Pons (tissue), 1 donor: ENCODE measurements at places on chromosomes 16 and 17.

DNA sequence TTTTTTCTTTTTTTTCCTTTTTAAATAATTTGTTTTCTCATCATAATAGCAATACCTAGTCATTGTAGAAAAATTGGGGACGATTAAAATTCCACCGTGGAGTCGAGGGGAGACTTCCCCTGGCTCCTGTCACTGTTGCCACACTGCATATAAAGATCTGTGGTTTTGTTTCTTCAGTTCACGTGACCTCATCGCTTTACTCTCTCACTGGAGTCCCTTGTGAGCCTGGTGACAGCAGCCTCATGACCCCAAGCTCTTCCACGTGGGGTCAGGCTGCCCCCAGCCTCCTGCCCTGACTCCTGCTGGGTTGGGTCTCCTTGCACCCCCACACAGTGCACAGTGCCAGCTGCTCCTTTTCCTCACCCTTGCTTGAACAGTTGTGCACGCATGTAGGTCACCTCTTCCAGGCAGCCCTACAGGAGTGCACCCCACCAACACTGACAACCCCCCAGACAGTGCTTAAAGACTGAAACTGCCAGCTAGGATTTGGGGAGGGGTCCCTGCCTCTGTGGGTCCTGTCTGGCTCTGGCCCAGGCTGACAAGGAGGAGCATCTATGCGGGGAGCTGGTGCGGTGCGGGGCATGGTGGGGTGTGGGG is 7.3 kb upstream of the METRNL start:
- DNase-seq, result no peak

GRCh38 chr17:14923981-14924380 is 341.1 kb downstream of the PMP22 start:
- DNase-seq, result no peak

GRCh38 chr17:8173056-8173870 is 2.9 kb downstream of the TMEM107 start:
- DNase-seq, result peak; percentile 97

DNA sequence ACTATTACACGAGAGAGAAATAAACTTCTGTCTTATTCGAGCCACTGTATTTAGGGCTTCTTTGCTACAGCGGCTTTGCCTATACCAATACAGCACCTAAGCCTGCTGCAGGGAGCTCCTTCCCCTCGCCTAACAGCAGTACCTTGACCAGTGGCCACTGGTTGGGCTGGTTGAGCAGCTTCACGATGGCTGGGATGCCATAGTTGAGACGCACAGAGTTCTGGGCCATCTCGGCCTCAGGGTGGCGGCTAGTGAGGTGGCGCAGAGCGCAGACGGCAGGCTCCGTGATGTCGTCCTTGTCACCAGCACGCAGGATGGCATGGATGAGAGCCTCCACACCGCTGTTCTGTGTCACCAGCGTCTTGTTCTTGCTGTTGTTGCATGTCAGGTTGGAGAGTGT is 23.7 kb downstream of the JUP start:
- DNase-seq, result no peak

GRCh38 chr16:53482123-53482522 is 20.9 kb downstream of the AKTIP start:
- no peak for DNase-seq

DNA sequence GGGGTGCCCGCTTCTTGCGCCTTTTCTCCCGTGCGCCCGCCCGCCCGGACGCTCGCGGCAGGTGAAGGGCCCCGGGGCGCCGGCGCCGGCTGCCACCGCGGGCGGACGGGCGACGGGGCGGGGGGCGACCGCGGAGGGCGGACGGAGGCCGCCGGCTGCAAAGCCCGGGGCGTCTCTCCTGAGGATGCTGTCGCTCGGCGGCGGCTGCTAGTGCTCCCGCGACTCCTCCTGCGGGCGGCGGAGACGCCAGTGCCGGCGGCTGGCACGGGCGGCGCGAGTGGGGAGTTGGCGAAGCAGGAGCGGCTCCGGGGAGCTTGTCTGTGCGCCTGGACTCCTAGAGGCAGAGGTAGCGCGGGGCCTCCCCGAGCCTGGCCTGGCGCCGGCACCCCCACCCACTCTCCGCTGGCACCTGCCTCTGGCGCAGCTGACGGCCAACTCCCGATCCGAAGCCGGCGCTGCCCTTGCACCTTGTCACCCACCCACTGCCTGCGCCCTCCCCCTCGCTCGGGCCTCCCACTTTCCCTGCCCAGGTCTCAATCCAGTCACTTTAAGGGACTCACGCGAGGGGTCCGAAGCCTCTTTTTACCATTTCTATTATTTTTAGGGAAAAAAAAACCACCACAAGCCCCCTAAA is at the start of gene FAM20A:
Gene FAM20A, minus strand, starts transcription at position 437 of the 634 bp plus-strand sequence. CDS start 701 bp downstream, outside the sequence.
- DNase-seq, result no peak

DNA sequence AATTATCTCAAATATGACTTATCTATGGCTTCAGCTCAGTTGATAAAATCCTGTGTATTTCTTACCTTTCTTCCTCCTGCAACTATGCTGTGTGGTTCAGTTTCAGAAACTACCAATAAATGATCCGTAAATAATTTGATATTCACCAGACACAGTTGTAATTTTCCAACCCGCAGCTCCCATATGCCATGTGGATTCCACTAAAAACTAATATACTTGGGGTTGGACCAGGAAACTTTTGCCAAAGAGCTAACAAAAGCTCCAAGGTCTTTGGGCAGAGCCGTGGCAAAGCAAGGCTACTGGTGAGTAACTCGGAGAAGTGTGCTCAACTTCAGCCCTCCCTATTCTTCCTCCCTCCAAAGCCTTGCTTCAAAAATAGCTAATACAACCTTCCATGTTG is 2.3 kb upstream of the CHST6 start:
- DNase-seq, result peak; percentile 40

GRCh38 chr17:74528491-74529199 is 2.6 kb downstream of the CD300LB start:
- DNase-seq, result peak; percentile 81

- no peak for DNase-seq
Observed at GRCh38 chr17:40873255-40873654, 6.2 kb upstream of the KRT12 start.

- DNase-seq, result no peak
Observed at GRCh38 chr17:76834870-76835269, 33.3 kb upstream of the MGAT5B start.

GRCh38 chr16:47644166-47644565 is 183.0 kb downstream of the PHKB start:
- DNase-seq, result no peak

DNA sequence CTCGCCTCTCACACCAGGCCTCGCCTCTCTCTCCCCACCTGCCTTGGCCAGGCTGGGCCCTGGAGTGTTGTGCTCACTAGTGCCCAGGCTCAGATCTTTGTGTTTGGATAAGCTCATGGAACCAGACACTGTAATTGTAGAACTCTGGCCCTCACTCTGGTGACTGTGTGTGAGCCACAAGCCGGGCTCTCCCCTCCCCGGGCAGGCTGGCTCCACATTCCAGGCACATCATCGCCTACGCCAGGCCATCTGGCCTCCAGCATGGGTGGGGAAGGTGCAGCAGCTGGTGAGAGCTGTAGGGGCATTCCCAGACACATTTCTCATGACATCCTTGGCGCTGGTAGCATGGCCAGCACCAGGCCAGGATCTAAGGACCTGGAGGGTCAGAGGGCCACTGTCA is 202.3 kb downstream of the RAB11FIP4 start:
- DNase-seq, result no peak

GRCh38 chr16:69250081-69250480 is 61.1 kb upstream of the VPS4A start:
- no peak for DNase-seq

- no peak for DNase-seq
Observed at GRCh38 chr16:67782567-67783352, 23.6 kb downstream of the RANBP10 start.

- no peak for DNase-seq
Observed at GRCh38 chr16:79318143-79318899, 282.2 kb downstream of the MAF start.

- peak; percentile 22 for DNase-seq
Observed at GRCh38 chr17:56835264-56835585, 1.3 kb downstream of the DGKE start.

GRCh38 chr17:4375039-4375748 is 8.7 kb upstream of the UBE2G1 start:
- no peak for DNase-seq

DNA sequence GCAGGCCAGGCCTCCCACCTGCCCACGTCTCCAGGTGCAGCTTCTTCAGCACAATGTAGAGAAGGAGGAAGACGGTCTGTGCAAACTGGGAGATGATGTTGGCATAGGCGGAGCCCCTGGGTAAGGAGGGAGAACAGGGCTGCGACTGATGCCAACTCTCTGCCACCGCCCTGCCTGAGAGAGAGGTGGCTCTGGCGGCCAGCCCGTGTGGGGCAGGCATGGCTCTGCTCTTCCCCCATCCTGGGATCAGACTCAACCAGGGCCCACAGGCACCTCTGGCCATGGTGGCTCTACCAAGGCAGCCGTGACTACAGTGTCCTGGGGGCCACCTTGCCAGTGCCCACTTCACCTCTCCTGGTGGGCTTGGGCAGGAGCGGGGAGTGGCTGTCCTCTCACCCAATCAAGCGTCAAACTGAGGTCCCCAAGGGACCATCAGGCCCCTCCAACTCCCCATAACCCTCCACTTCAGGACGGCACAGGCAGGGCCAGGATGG is 8.6 kb downstream of the SLC47A2 start:
- DNase-seq, result no peak

GRCh38 chr17:251531-251930 is 70.1 kb upstream of the DOC2B start:
- DNase-seq, result no peak

DNA sequence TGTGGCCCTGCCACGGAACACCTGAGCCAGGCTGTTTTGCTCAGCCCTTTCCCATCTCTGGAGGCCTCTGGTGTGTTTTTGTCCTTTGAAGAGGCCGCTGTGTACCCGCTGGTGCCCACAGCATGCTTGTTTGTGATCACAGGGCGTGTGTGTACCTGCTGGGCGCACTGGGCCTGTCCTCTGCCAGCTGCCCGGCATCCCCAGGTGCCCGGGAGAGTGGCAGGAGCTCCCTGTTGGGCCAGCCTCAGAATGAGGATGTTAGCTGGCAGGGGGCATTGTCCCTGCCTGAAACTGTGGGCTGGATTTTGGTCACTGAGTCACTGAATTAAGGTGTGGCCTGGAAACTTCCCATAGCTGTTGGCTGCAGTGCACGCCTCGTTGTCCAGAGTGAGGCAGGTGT is 31.1 kb downstream of the BAIAP2 start:
- no peak for DNase-seq

GRCh38 chr17:50329716-50330115 is 16.2 kb upstream of the XYLT2 start:
- no peak for DNase-seq

DNA sequence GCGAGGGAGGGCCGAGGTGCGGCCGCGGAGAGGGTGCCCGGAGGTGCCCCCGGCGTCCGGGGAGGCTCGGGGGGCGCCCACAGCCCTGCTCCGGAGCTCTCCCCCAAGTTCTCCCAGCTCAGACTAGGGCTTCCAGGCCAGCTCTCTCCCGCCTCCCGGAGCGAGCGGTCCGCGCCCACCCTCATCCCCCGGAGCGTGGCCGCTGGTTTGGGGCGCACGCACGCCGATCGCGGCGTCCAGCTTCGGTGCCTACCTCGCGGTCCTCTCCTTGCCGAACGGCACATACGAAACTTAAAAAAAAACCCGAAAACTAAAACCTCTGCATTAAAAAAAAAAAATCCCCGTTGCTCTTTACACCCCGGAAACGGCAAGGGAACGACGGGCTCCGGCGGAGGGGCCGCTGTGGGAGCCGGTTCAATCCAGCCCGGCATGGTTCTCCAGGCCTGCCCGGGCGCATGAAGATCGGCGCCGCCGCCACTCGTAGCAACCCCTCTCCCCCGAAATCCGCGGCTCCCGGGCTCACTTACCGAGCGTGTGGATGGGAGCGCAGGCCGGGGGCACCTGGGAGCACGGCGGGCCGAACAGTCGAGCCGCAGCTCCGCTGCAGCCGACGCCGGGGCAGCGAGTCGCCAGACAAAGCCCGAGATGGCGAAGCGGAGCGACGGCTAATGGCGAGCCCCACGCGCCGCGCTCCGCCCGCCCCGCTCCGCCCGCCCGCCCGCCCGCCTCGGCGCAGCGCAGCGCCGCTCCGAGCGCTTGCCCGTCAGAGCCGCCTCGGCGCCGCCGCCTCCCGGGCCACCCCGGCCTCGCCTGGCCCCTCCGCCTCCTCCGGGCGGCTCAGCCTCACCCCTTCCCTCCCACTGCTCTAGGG is 973 bp upstream of the UBTF start:
- no peak for DNase-seq

DNA sequence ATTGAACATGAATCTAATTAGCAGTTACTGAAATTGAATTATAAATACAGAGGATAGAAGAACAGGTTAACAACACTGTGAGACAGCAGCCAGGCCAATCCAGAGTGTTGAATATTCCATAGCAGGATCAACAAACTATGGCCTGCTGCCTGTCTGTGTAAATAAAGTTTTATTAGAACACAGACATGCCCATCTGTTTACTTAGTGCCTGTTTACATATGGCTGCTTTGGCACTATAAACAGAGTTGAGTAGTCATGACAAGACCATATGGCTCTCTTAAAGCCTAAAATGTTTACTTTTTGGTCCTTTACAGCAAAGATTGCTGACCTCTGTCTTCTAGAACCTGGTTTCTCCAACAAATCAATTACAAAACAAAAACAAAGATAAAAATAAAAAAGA is 115.4 kb upstream of the CDC42EP4 start:
- DNase-seq, result no peak

- DNase-seq, result no peak
Observed at GRCh38 chr17:28716740-28717577, 709 bp downstream of the RAB34 start.

DNA sequence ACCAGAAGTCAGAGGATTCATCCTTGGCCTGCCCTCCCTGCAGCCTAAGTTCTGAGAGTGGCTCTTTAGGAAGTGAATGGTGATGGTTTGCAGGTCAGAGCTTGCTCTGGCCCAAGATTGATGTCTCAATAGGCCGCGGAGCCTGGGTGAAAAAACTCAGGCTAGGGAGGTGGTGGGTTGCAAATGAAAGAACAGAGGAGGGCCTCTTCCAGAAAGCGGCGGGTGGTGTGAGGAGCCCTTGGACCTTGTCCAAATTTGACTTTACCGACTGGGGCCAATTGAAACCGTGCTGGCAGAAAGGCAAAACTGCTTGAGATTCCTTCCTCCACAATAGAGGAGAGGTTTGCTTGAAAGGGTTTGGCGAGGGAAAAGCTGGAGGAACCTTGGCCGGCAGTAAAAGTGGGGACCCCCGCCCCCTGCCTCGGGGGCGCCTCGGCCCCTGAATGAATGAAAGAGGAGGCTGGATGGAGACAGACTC is 331.3 kb downstream of the SEC14L1 start:
- DNase-seq, result peak; percentile 45

- DNase-seq, result peak; percentile 42
Observed at GRCh38 chr17:28552176-28552999, at the start of gene UNC119. UNC119 (minus strand) TSS chr17:28552624; CDS start chr17:28552557, 67 bp downstream.
